ENCODE measurements at places on chromosomes 1 and 21.
A peak's percentile ranks its signal among the peaks of the same experiment; 100 is the strongest.

GRCh38 chr1:218481116-218481775 is 136.1 kb downstream of the TGFB2 start:
- DNase-seq = no peak

GRCh38 chr1:12338017-12338416 is 108.2 kb downstream of the VPS13D start:
- no peak for DNase-seq

GRCh38 chr1:62832276-62832675 is 48.3 kb downstream of the ATG4C start:
- no peak for DNase-seq

- DNase-seq = no peak
Measured at GRCh38 chr1:7341145-7341905, 429.8 kb upstream of the VAMP3 start.

DNA sequence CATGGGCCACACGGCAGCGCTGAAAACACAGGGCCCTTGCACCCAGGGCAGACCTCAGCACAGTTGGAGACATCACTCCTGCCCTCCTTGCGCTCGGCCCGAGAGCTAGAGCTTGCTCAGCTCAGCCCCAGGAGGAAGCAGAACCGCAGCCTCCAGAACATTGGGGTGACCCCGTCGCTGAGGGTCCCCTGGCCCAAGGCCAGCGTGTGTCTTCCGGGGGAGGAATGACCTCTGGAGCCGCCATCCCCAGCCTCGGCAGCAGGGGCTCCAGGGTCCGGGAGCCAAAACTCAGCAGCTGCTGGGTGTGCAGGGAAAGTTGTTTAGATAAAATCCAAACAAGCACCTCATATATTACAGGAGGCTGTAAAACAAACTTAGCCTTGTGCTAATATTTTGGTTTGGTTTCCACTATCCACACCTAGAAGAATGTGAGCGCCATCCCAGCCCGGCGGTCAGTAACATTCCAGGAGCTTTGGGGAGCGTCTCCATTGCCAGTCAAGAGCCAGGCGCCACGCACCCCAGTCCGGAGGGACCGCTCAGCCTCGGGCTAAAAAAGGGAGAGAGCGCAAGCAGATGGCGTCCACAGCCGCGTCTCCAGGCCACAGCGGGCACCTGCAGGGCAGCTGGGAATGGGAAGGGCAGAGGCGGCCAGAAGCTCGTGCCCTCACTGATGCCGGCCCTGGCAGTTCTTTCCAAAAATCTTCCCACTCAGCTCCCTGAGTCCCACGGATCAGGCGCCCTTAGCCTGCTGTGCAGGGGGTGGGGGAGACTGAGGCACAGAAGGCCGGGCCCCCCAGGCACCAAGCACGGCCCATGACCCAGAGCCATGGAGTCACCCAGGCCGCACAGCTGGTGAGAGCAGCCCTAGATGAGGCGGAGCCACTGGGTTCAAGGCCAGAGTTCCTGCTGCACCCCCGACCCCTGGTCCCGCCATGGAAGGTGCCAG is 52.0 kb downstream of the SLX9 start:
- DNase-seq = no peak

- DNase-seq = no peak
Measured at GRCh38 chr1:193402977-193403376, 216.6 kb upstream of the B3GALT2 start.

- no peak for DNase-seq
Measured at GRCh38 chr1:27616441-27616840, 12.5 kb upstream of the AHDC1 start.

DNA sequence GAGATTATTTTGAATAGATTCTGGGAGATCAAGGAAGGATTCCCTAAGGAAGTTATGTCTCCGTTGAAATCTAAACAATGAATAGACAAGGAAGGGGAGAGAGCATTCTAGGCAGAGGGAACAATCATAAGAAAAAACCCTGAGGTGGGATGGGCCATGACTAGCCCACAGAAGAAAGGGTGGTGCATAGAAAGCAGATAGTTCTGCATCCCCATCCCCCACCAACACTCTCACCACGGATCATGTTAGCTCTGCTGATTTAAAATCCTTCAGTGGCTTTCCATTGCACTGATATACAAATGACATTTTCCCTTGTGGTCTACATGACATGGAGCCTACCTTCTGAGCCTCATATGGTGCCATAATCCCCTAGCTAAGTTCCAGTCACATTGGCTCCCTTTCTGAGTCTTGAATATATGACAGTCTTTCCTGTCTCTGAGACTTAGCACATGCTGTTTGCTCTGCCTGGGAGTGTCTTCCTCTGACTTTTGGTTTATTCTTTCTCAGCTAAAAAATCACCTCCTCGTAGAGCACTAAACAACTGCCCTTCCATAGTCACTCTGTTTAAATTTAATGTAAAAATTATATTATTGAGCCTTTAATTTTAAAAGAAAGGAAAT is 15.2 kb downstream of the SCMH1 start:
- no peak for DNase-seq

GRCh38 chr1:110043016-110043415 is 8.6 kb downstream of the STRIP1 start:
- DNase-seq = no peak

- no peak for DNase-seq
Measured at GRCh38 chr21:39072468-39072867, 110.8 kb downstream of the PSMG1 start.

GRCh38 chr1:78440381-78440793 is 50.4 kb upstream of the PTGFR start:
- no peak for DNase-seq

- no peak for DNase-seq
Measured at GRCh38 chr1:46285730-46286477, 17.5 kb downstream of the LRRC41 start.

DNA sequence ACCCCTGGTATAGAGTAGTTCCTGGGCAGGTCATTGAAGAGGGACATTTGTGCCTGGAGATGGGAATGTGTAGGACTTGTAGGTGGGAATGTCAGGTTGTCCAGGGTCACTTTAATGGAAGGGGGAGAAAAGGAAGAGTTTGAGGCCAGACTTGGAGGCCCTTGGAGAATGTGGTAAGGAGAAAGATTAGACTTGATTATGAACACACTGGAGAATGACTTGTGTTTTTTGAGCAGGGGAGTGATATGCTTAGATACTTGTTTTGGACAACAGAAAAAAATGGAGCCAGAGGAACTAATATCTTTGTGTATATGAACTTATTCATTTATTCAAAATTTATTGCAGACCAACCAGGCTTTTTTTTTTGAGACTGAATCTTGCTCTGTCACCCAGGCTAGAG is 17.9 kb downstream of the ELAPOR1 start:
- DNase-seq = no peak

GRCh38 chr1:81237473-81238089 is 563.2 kb upstream of the ADGRL2 start:
- no peak for DNase-seq

DNA sequence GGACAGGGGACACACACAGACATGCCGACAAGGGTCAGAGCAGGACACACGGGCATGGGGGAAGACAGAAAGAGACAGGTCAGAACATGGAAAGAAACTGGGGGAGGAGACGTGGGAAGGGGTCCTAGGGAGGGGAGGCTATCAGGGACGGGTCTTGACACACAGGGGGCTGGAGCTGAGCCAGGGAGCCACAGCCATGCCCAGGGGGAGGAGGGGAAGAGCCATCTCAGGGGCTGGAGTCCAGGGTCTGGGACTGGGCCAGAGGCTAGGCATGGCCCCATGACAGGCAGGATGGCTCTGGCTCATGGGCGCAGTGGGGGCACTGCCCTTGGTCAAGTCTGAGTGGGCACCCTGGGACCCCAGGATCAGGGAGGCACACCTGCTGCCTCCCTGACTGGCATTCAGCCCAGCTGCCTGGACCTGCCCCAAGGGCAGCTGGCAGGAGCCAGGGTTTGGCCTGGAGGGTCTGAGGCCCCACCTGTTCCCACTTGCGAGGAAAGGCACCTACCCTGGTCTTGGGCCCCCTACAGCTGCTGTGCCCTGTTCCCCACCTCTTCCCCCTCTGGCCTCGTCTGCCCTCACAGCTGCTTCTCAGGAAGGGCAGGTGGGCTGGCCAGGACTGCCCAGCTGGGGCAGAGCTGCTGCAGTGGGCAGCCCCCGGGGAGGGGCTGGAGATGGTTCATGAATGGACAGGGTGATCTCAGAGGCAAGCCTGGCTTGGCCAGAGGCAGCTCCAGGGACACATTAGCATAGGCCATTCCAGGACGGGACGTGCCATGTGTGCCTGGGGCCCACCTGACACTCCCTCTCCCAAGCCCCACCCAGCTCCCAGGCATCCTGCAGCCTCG is 42.9 kb downstream of the HSPG2 start:
- DNase-seq = no peak

DNA sequence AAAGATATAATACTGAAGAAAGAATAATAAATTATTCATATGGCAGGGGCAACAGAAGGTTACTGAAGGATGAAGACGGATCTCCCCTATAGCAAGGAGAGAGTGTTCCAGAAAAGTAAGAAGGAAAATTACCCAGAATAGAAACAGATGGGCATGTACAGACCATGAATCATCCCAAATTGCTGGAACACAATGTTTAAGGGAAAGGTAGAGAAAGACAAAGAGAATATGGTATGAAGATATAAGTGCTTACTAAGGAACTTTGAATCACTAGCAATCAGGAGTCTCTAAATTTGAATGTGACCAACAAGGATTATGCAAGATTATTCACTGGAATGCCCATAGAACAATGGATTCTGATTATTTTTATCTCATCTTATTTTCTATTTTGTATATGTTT is 375.4 kb downstream of the COL11A1 start:
- DNase-seq = no peak

GRCh38 chr1:247411621-247412327 is 4.2 kb upstream of the NLRP3 start:
- DNase-seq = peak; percentile 91

DNA sequence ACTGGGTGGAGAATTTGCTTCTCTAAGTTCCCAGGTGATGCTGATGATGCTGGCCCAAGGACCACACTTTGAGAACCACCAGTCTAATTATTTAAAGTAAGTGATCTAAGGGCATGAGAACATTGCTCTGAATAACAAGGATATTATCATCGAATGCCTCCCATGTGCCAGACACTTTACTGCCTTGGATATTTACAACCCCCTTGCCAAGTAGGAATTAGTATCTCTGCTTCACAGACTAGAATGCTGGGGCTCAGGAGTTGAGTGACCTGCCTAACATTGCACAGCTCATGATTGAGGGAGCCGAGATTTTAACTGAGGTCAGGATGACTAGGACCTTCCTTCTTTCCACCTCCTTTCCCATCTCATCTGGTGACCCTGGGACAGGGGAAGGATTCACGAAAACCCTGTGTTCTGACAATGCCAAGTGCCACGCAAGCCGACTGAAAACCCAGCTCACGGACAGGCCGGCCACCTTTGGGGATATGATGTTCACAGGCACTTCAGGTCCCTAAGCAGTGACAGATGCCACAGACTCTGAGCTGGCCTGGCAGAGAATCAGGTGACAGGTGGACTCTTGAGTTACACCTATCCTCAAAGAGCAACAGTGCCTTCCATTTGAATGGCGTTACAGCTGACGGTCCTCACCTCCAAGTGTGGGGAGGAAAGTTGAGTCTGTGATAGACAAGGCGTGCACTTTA is 230.7 kb downstream of the TOMM20 start:
- DNase-seq = no peak

DNA sequence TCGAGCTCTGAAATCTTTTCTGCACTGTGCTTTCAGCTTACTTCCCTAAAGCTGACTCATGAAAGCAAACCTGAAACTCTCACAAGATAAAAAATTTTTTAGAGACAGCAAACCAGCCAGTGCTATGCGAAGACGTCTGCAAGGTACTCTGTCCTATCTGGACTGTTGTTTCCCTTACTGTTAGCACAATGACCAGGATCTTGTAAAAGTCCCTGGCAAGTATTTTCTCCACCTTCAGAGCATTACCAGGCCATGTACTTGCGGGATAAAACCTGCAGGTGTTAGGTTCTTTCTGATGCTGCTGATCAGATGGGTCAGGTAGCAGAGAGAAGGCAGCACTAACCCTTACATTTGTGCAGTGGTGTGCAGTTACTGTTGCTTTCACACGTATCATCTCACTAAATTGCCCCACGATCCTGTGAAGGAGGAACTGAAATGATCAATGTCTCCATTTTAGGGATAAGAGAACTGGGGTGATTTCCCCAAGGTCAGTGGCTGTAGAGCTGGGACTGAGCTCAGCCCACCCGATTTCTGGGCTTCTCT is 56.6 kb downstream of the PLXNA2 start:
- no peak for DNase-seq

DNA sequence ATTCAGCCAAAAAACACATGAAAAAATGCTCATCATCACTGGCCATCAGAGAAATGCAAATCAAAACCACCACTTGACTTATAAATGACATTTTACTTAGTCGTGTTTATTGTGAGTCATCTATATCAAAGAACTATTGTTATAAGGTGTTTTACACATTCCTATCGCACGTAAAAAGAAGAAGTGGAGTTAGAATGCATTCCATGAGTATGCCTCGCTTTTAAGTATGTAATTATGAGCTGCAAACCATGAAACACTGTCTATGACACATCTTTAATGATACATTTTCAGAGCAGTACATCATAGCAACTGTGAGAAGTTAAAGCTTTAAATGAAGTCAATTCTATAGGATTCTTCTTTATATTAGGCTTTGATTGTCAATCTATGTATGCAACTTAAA is 614.3 kb upstream of the ADAMTS5 start:
- DNase-seq = no peak

GRCh38 chr1:241837416-241837815 is 10.6 kb upstream of the EXO1 start:
- no peak for DNase-seq

DNA sequence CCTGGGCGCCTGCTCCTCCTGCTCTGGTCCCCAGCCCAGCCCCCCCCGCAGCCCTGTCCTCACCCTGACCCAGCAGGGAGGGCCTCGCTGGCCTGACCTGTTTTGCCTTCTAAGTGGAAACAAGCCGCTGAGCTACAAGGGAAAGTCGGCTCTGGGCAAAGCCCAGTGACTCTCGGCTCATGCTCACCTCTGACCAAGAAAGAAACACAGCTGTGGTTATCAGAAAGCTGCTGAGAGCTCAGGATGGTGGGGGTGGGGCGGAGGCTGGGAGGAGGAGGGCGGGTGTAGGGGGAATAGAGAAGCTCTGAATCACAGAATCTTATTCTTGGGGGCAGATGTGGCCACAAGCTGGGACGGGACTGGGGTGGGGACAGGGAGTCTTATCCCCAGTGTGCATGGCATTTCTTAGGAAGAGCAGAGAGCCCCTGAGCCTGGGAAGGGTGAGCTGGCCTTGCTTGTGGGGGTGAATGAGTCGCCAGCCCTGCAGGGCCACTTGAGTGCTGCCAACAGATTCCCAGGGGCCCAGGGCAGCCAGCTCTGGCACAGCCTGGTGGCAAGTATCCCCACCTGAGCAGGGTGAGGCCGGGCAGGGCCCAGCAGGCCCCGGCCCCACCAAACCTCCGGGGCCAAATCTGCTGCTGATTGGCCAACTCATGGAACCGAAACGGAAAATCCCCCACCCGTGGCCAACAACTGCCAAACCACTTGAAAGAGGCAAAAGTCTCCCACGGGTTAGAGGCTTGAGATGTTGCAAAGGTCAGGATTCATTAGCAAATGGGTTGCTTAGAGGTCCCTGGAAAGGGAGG is 120.6 kb downstream of the SPSB1 start:
- DNase-seq = no peak

- no peak for DNase-seq
Measured at GRCh38 chr1:148309940-148310500, 157.9 kb upstream of the NBPF11 start.

- no peak for DNase-seq
Measured at GRCh38 chr1:53001128-53001527, 60.9 kb upstream of the PODN start.
